ENCODE measurements at places on chromosomes 1 and 21.

GRCh38 chr21:36473203-36473602 lies 6.7 kb downstream of the CLDN14 start:
- H3K4me3 ChIP-seq = no peak overlapping the region
- no peak overlapping the region for H3K27ac ChIP-seq
- no peaks in the 10 kb centered on the region for H3K4me1 ChIP-seq
- no peaks in the 10 kb centered on the region for H3K36me3 ChIP-seq
- no peaks in the 10 kb centered on the region for H3K27me3 ChIP-seq

DNA sequence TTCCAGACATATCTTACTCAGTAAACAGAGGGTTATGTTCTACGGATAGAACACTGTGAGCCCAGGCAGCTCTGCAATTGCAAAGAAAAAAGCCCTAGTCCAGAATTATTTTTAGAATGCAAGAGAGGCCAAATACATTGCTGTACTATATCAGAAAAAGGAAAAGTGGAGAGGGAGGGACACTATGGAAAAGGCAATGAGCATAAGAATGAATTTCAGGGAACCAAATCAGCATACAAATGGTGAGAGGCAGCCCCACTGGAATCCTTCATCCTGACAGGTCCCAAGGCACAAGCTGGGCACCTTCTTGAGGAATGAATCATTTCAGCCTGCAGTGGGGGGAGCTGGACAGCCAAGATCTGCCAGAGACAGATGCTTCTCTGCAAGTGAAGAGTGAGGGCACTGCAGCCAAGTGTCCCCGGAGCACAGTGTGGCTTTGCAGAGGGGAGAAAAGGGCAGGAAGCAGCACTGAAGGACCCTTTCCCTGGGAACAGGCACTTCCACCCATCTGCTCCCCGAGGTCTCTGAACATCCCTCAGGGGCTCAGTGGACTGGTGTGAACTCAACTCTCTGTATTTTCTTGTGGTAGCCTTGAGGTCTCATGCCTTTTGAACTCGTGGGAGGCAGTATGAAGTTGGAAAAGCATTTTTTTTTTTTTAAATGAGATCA lies 115.6 kb downstream of the XCL2 start:
- no peaks in the 10 kb centered on the region for H3K36me3 ChIP-seq
- no peak overlapping the region for H3K4me3 ChIP-seq
- peaks cover 21% of the 10 kb centered on the region for H3K4me1 ChIP-seq
- peak overlapping the region; percentile 43 for H3K27ac ChIP-seq
- no peak for DNase-seq
- H3K27me3 ChIP-seq = no peaks in the 10 kb centered on the region

GRCh38 chr1:84450910-84451309 lies 28.2 kb upstream of the RPF1 start:
- DNase-seq = no peak
- no peaks in the 10 kb centered on the region for H3K27me3 ChIP-seq
- no peaks in the 10 kb centered on the region for H3K4me1 ChIP-seq
- no peak overlapping the region for H3K4me3 ChIP-seq
- H3K36me3 ChIP-seq = no peaks in the 10 kb centered on the region
- H3K27ac ChIP-seq = no peak overlapping the region

DNA sequence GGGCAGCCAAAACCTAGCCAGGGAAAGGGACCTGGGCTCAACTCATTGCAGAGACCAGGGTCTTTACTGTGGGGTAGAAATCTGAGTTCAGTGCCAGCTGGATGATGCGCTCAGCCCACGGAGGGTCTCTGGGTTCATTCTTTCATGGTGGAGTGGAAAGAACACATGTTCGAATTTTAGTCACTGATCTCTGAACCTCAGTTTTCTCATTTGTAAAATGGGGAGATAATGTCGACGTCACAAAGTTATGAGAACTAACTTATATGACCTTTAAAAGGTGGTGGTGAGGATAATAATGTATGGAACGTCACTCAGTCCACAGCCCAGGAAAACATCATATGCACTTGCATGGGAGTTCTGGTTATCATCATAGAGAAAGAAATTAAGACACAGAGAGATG lies 1.2 kb upstream of the TAL1 start:
- peaks cover 9% of the 10 kb centered on the region for H3K4me1 ChIP-seq
- peaks cover 17% of the 10 kb centered on the region for H3K27me3 ChIP-seq
- H3K27ac ChIP-seq = no peak overlapping the region
- H3K4me3 ChIP-seq = no peak overlapping the region
- no peak for DNase-seq

DNA sequence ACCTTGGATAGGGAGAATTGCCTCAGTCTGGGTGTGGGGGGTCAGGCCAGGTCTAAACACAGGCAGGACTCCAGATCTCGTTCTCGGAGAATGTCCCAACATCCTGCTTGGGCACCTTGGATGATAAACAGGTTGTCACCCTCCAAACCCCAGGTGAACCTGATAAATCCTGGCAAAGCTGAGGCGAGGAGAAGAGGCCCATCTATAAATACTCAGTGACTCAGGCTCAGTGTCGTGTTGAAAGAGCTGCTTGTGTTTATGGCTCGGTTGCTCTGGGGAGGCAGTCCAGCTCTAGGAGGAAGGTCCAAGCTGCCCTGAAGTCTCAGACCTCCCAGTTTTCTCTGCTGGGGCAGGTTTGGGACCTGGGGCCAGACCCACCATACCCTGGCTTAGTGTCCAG lies 15.8 kb upstream of the TRIM63 start:
- no peaks in the 10 kb centered on the region for H3K4me1 ChIP-seq
- no peak overlapping the region for H3K4me3 ChIP-seq
- no peaks in the 10 kb centered on the region for H3K27me3 ChIP-seq
- H3K27ac ChIP-seq = no peak overlapping the region
- H3K36me3 ChIP-seq = no peaks in the 10 kb centered on the region

DNA sequence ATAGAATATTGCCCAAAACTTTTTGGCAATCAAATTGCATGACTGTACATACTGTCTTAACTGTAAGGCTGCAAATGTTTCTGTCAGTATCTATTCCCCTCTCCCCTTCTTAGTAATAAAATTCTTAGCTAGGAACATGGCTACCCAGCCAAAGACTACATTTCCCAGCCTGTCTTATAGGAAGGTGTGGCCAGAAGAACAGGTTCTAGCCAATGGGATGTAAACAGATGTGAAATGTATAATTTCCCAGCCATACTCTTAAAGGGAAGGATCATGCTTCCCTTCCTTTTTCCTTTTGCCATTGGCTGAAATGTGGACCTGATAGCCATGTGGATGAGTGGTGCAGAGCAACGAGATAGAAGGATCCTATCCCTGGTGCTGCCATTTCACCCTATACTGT lies 7.0 kb upstream of the HIVEP3 start:
- H3K27ac ChIP-seq = no peak overlapping the region
- no peaks in the 10 kb centered on the region for H3K36me3 ChIP-seq
- DNase-seq = no peak
- no peaks in the 10 kb centered on the region for H3K4me1 ChIP-seq
- no peak overlapping the region for H3K4me3 ChIP-seq
- no peaks in the 10 kb centered on the region for H3K27me3 ChIP-seq

- no peaks in the 10 kb centered on the region for H3K27me3 ChIP-seq
- no peak for DNase-seq
- H3K4me3 ChIP-seq = no peak overlapping the region
- H3K4me1 ChIP-seq = no peaks in the 10 kb centered on the region
These were observed 14.0 kb upstream of the ETV3L start for GRCh38 chr1:157113631-157114030.

- H3K27me3 ChIP-seq = no peaks in the 10 kb centered on the region
- peaks cover 29% of the 10 kb centered on the region for H3K36me3 ChIP-seq
- no peak overlapping the region for H3K27ac ChIP-seq
- H3K4me1 ChIP-seq = peaks cover 6% of the 10 kb centered on the region
- H3K4me3 ChIP-seq = no peak overlapping the region
- no peak for DNase-seq
These were observed 72.4 kb downstream of the ADARB1 start for GRCh38 chr21:45146801-45147200.

DNA sequence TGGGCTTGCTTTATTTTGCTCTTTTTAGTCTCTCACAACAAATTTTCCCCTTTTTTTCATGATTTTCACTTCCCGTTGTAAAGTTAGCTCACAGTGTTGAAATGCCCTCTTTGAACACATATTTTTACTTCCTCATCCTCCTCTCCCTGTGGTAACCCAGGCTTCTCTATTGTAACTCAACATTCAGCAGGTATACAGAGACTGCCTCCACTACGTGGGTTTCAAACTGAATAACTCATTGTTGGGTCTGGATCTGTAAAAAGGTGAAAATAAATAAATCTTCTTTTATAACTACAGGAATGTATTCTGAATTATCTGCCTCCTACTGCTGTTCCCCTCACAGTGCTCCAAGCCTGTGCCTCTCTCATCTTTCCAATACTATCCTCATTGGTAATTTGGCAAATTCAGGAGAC lies 166.4 kb downstream of the RUNX1 start:
- no peaks in the 10 kb centered on the region for H3K36me3 ChIP-seq
- peak overlapping the region; percentile 74 for H3K4me3 ChIP-seq
- DNase-seq = no peak
- peak overlapping the region; percentile 29 for H3K27ac ChIP-seq
- H3K4me1 ChIP-seq = peaks cover 19% of the 10 kb centered on the region

GRCh38 chr1:106962591-106962990 lies 93.9 kb upstream of the PRMT6 start:
- no peak for DNase-seq
- no peak overlapping the region for H3K27ac ChIP-seq
- no peak overlapping the region for H3K4me3 ChIP-seq
- H3K36me3 ChIP-seq = no peaks in the 10 kb centered on the region

All from thoracic aorta (tissue), 2 donors.